Stomach (tissue), 19 donors: ENCODE measurements at places on chromosomes 6 and 20. TPM values are rescaled to one million over a fixed set of nuclear protein-coding genes. Genes with fewer than 3 reads are reported as not detected.

Gene MYCT1
- 18.5 TPM for total RNA-seq

Gene GSTA2
- total RNA-seq: not detected

Gene SSR1
- total RNA-seq: 42.0 TPM

Gene RNF39
- not detected for total RNA-seq

Gene RBM24
- total RNA-seq: 0.58 TPM
